ENCODE measurements at places on chromosomes 3 and 15. TPM values are rescaled to one million over a fixed set of nuclear protein-coding genes. Genes with fewer than 3 reads are reported as not detected.

PLXNA1 gene
- 25.5 TPM for total RNA-seq

HGD gene
- 0.32 TPM for total RNA-seq

SENP2 gene
- 30.4 TPM for total RNA-seq

ROBO2 gene
- 0.17 TPM for total RNA-seq

SPRED1 gene
- total RNA-seq = 50.1 TPM

SLC35G2 gene
- 5.5 TPM for total RNA-seq

GOLGA8R gene
- 2.7 TPM for total RNA-seq

TJP1 gene
- 37.8 TPM for total RNA-seq

TTLL13 gene
- 0.16 TPM for total RNA-seq

CIAO2A gene
- total RNA-seq = 34.3 TPM
